ENCODE measurements at places on chromosomes 2 and 18. TPM values are rescaled to one million over a fixed set of nuclear protein-coding genes. Genes with fewer than 3 reads are reported as not detected.

GRCh38 chr2:140454717-140455116 lies 1674.5 kb upstream of the NXPH2 start:
- no peaks in the 10 kb centered on the region for H3K4me1 ChIP-seq
- H3K27ac ChIP-seq, result no peak overlapping the region
- no peaks in the 10 kb centered on the region for H3K36me3 ChIP-seq
- no peak for DNase-seq
- no peak overlapping the region for H3K4me3 ChIP-seq
- no peaks in the 10 kb centered on the region for H3K27me3 ChIP-seq

DNA sequence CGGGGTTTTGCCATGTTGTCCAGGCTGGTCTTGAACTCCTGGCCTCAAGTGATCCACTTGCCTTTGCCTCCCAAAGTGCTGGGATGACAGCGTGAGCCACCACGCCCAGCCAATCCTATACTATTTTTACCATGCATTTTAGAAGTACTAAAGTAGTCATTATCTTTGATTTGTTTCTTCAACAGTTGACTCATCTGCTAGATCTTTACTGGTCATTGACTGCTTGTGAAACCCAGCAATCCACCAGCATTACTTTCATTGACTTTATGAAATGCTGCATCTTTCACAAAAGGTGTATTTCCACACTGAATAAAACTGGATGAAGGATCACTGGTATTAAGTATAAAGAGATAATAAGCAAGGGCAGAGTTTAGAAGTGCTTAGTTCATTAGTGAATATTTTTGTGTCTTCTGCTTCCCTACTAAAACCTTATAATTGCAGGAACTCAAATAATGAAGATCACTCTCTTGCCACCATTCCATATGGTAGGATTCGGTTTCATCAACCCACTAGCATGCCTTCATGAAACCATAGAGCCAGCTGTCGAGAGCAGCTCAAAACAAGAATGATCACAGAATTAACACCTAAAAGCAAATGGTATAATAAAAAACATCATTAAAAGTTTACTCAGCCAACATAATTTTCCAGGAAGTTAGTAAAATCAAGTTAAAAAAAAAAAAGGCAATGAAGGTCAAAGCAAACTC lies 33.1 kb downstream of the IRS1 start:
- H3K36me3 ChIP-seq, result peaks cover 34% of the 10 kb centered on the region
- no peak overlapping the region for H3K4me3 ChIP-seq

DNA sequence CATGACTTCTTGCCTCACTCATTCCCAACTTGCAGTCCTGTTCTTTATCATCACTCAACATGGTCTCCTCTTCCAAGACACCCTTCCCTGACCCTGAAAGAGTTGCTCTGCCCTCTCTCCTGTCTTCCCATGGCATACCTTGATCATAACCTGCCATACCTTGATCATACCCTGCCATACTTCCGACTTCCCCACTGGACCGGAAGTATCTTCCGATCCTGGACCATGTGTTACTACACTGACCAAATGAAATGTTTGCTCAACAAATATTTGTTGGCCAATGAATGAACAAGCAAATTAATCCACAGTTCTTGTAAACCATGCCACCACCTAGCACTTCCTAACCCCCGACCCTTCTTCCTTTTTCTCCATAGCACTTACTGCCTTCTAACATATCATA lies 60.9 kb upstream of the ZNF397 start:
- H3K27me3 ChIP-seq, result no peaks in the 10 kb centered on the region
- no peak overlapping the region for H3K27ac ChIP-seq
- peaks cover under 1% of the 10 kb centered on the region for H3K4me1 ChIP-seq
- H3K36me3 ChIP-seq, result peaks cover 5% of the 10 kb centered on the region
- no peak for DNase-seq

DNA sequence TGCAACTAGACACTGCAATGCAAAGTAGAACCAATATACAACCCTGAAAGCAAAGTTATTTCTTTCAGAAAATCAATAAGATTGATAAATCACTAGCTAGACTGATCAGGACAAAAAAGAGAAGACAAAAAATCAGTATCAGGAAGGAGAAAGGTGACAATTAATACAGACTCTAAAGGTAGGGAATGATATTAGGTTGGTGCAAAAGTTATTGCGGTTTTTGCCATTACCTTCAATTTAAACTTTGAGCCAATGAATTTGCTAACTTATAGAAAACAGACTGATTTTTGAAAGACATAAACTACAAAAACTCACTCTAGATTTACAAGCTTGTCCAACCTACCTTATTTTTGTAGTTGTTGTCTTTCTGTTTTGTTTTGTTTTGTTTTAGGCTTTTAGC lies 30.5 kb upstream of the MRPS9 start:
- H3K27me3 ChIP-seq, result peaks cover 17% of the 10 kb centered on the region
- DNase-seq, result no peak
- no peaks in the 10 kb centered on the region for H3K4me1 ChIP-seq
- no peak overlapping the region for H3K27ac ChIP-seq

GRCh38 chr18:73852789-73853549 lies 294.7 kb downstream of the FBXO15 start:
- H3K4me1 ChIP-seq, result no peaks in the 10 kb centered on the region
- no peak for DNase-seq
- no peaks in the 10 kb centered on the region for H3K36me3 ChIP-seq
- H3K4me3 ChIP-seq, result no peak overlapping the region
- H3K27me3 ChIP-seq, result no peaks in the 10 kb centered on the region

The PJVK gene
- 2.2 TPM for total RNA-seq

The RPIA gene
- 34.3 TPM for total RNA-seq

The SCTR gene
- total RNA-seq, result not detected

The CRYGD gene
- total RNA-seq, result not detected

Data from activated CD4-positive, alpha-beta T cell treated with anti-CD3 and anti-CD28 coated beads, Interleukin-2, amount 10 ng/mL, durations not matched to agents 7 days and 5 days (primary cell).